Hematopoietic multipotent progenitor cell treated with erythropoietin and hydrocortisone succinate and interleukin-3 and kit ligand, for 15 days (in vitro differentiated cells): ENCODE measurements at places on chromosomes 2 and 18.

DNA sequence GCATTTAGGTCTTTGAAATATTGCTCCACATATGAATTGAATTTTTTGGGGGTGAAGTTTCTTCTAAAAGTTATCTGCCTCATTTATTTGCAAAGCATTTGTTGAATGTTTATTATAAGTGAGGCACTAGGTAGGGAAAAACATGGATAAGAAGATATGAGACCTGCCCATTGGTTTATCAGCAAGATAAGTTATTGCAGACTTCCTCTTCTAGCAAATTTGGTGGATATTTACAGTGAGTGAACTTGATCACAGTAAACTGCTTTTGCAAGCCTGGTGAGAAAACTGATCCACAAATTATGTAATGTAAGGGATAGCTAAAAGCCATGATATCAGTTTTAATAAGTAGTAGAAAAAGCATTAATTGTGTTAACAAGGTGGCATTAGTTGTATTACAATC lies 364.8 kb downstream of the SOCS6 start:
- no peak for DNase-seq

GRCh38 chr2:229205704-229206103 lies 65.4 kb downstream of the PID1 start:
- no peak for DNase-seq

DNA sequence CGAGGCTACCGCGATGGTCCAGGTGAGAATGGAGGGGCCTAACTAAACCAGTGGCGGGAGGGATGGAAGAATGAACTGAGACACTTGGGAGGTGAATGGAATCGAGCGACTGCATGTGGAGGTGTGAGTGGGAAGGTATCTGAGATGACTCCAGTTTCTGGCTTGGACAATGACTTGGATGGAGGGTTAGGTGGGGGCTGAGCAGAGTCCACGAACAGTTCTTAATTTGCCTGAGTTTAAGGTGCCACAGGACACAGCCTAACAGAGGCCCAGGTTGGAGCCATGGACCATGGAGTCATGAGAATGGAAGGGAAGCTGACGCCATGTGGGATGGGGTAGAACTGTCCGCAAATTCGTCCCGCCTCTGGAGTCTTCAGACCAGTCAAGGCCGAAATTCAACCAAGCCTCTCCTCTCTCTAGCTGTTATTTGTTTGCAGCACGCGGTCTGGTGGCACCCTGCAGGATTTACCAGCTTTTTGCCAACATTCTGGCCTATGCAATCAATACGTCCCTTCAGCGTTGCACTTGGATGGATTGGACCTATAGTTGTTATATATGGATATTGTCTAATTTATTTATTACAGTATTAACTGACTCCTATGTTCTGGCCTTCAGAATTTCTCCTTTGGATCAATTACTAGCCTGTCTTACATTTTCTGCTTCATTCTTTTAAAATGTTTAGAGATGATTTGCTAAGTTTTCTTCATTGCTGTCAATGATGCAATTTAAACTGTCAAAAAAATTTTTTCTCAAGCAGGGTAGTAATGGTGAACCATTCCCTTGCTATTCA lies 940 bp upstream of the BOLA3 start:
- no peak for DNase-seq

DNA sequence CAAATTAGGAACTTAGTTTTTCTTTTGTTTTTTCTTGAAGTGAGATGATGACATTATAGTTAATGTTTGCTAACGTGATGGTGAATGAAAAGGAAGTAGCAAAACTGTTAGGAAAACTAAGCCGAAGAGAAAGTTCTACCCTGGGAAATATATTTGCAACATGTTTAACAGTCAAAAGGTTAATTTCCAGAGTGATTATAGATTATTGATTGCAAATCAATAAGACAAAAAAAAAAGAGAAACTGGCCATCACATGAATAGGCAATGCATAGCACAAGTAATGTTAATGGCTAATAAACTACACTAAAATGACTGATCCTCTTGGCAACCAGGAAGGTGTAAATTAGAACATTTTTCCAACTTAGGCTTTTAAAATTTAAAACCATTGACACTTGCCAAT lies 26.0 kb upstream of the AMMECR1L start:
- DNase-seq, result no peak

DNA sequence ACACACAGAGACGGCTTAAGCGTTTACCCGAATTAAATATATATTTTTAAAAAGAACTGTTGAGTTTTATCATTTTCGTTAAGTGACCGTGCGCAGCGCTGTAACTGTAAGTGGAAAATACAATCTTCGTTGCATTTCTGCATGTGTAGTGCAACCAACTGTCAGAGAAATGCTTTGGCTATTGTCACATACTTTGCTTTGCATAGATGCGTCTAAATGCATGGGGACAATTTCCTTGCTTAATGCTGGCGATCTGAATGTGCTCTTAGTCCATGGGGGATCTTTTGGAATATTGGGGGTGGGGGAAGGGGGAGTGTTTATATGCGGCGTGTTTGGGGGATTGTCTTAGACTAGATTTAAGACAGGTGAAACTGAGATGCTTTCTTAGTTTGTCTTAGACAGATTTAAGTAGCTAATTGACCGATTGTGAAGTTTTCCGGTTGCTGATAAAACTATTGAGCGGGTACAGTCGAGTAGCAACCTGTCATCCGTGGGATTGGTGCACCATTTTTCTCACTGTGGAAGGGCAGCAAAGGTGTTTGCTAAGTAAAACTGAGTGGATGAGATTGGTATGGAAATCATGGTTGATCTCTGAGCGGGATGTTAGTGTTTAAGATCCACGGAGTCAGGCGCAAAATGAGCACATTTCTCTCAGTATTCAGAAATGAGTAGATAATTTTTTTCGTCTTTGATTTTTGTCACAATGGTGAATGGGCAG lies 476 bp downstream of the VSNL1 start:
- no peak for DNase-seq

- peak; percentile 25 for DNase-seq
Observed at GRCh38 chr2:58762176-58762781, 521.2 kb upstream of the FANCL start.

DNA sequence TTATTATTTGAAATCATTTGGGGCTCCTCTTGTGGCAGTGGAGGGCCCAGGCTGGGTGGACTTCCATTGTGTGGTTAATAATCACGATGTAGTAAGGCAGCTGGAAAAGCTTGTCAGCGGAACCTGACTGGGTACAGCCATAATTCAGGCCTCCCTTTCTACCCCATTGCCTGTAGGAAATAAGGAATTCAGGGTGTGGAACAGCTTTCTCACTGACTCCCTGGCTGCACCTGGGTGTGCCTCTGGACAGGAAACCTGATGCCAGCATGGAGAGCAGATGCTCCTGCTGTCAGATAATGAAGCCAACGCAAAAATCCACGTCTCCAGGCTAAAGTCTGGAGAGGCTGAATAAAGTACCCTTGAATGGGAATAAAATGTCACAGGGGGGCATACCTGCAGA lies 44.2 kb downstream of the LYPD6B start:
- DNase-seq, result no peak
